ENCODE measurements at places on chromosomes 4 and X. TPM values are rescaled to one million over a fixed set of nuclear protein-coding genes. Genes with fewer than 3 reads are reported as not detected.

The REPS2 gene
- total RNA-seq: 0.32 TPM

The NUP62CL gene
- 16.3 TPM for total RNA-seq

The SSX5 gene
- total RNA-seq: not detected

The EDA gene
- 0.60 TPM for total RNA-seq

The SMC1A gene
- total RNA-seq: 52.8 TPM

The F9 gene
- total RNA-seq: not detected

Data from A549 treated with RU486 at 1 μM for 4 hours (cell line).